ENCODE measurements at places on chromosomes 3 and 15.

GRCh38 chr3:64501298-64501906 is 186.4 kb downstream of the ADAMTS9 start:
- DNase-seq: no peak

GRCh38 chr3:52245322-52246263 is at the start of gene PPM1M:
Gene PPM1M, plus strand, starts transcription at chr3:52245759. Its CDS starts 66 bp downstream, at chr3:52245825.
- DNase-seq: no peak

- DNase-seq: no peak
These were observed 275.9 kb upstream of the TBL1XR1 start for GRCh38 chr3:177473184-177473583.

GRCh38 chr3:16467393-16467792 is 46.1 kb downstream of the RFTN1 start:
- no peak for DNase-seq

DNA sequence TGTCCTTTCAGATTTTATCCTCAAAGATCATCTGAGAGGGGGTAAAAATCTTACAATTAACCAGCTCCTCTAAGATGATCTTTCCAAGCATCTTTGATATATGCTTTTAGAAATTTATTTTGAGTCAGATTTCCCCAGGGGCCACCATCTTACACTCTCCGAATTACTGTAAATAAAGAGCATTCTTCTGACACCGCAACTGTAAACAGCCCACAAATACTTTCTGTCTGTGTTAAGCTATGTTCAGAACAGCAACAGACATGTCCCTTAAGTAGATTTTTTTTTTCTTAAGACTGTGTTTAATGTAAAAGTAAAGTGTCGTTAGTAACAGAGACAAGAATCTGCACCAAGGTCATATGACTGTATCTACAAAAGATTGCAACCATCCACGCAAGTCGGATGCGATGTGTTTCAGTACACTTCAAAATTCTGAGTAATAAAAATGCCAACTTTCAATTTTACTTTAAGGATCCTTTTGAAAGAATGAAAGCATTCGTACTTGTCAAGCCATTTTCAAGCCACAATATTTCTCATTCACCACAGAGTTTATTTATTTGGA is 159.0 kb upstream of the KCNH8 start:
- DNase-seq: no peak

GRCh38 chr3:60076331-60076730 is 1026.5 kb upstream of the CFAP20DC start:
- DNase-seq: no peak

- no peak for DNase-seq
These were observed 304.7 kb upstream of the ROBO2 start for GRCh38 chr3:76735152-76735551.

DNA sequence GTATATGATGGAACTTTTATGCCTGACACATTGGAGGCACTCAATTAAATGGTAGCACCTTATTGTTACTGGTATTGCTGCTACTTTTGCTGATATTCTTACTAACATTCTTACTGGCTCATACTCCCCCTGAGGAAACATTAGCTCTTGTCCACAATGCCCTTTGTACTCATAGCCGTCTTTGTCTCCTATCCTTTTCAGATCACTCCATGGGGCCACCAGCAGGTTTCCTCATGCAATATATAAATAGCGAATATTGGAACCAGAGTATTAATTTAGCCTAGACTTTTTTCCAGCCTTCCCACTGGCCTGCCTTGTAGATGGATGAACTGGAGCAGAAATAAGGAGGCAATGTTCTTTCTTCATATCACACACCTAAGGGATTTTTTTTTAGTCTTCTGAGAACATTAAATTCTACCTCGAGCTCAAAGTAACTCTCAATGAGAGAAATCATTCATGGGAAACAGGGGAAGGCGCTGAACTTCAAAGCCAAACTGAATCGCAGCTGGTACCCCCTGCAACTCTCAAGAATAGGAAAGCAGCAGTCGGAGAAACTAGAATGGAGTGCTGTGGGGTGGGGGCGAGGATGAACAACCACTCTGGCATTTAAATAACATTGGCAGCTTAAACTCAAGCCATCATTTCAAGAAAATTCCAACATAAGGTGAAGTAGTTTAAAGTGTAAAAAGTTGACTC is 300.3 kb downstream of the TAFA4 start:
- no peak for DNase-seq

GRCh38 chr15:75713338-75713895 is 769 bp upstream of the CSPG4 start:
- no peak for DNase-seq

DNA sequence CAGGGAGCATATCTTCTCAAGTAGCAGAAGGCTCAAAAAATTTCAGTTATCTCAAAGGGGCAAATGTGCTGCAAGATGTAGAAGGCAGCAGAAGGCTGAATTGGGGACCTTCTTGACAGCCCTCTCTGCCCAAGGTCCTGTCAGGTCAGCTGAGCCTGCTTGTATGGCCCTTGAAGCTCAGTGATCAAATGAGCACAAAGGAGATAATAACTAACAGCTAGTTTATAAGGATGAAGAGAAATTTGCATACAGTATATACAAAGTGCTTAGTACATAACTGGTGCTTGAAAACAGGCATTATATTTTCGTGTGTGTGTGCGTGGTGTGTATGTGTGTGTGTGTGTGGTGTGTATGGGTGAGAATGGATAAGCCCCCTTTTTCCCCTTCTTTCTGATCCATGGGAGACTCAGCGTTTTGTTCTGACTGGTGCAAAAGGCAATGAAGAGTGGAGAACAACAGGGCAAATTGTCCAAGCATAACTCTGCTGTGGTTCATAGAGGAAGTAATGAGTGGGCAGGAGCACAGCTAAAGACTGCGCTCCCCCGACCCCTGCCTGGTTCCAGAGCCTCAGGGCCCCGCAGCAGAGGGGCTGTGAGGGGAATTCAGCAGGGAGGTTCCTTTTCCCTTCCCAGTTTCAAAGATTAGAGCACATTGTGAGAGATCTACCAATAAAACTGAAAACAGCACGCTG is 356.8 kb upstream of the NR2F2 start:
- DNase-seq: no peak

DNA sequence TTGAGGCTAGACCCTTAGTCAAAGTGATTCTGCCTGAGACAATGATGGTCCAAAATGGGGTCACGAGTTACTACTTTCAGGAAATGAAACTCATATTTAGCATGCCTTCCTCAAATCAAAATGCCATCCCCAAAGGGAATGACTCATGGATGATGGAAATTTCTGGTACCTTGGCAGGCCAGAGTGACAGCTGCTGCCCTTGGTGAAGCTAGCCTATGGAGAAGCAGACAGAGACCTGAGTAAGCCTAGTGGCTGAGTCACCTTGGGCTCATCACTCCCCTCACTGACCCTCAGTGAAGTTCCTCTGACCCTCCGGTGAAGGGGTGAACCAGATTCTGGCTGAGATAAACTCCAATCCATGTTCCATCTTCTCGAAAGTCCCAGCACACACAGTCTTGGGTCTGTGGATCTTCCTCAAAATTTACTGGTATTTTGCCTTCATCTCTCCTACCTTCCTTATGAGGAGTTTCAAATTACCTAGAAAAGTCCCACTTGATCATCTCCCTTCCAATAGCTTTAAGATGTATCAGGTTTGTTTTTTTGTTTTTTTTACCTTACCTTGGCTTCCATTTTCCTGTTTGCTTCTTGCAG is 54.5 kb upstream of the ABHD17C start:
- DNase-seq: no peak

DNA sequence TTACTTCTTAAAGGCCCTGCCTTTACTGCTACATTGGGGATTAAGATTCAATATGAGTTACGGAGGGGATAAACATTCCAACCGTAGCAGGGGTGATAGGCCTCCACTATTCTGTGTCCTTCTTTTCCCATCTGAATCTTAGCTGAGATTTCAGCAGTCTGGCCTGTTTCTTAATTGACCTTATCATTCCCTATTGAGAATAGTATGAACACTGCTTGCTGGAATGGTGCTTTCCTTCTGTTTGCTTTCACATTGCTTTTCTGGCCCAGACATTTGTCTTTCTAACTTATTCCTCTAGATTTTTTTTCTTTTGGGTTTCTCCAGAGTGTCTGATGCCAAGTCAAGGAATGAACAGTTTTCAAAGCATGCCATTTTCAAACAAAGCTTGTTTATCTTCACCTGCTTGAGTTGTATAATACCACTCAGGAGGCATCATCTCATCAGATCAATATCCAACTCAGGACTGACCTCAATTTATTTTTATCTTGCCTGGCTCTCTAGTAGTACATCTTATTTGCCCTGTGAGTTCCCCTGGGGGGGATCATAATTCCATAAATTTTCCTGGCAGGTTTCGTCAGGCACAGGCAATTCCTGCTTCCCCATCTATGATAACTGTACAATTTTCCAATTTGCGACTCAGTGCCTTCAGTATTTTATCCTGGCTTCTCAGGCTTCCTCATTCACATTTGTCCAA is 161.1 kb upstream of the STT3B start:
- no peak for DNase-seq

DNA sequence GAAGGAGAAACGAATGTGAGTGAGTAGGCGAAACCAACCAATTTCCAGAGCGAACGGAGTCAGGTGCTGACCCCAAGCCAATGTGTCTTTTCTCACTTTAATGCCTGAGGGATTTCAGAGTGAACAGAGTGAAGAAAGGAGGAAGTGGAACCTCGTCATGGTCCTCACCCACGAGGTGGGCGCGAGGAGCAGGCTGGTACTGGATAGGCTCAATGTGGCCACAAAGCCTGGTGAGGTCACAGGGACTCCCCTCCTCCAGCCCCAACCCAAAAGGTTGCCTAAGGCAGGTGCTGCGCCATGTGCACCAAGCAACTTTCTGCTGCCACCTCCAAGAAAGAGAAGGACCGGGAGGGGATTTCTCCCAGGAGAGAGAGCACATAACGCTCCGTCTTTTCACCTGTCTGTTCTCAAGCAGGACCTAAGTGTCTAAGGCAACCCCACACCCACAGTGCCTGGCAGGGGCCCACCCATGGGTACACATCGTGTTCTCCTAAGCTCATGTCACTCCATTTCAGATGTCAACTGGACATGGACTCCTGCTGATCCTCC is 3.8 kb downstream of the NRROS start:
- DNase-seq: no peak

- DNase-seq: no peak
These were observed 394.2 kb downstream of the LSAMP start for GRCh38 chr3:116051040-116051439.

DNA sequence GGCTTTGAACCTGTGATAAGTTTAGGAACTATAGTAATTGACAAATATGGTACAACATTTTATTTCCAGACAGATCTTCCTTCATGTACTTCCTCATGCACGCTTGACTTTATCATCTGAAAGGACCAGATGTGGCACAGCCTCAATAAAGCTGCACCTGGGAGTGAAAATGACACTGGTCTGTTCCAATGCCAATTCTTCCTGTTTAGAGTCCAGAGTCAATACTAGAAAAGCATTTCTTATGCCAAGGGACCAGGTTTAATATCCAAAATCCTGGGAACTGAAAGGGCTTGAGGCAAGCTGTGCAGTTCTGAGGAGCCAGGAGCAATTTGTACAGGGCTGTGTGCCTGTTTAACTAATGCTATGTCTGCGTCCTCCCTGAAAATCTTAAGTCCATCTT is 15.3 kb downstream of the DPH6 start:
- DNase-seq: no peak

DNA sequence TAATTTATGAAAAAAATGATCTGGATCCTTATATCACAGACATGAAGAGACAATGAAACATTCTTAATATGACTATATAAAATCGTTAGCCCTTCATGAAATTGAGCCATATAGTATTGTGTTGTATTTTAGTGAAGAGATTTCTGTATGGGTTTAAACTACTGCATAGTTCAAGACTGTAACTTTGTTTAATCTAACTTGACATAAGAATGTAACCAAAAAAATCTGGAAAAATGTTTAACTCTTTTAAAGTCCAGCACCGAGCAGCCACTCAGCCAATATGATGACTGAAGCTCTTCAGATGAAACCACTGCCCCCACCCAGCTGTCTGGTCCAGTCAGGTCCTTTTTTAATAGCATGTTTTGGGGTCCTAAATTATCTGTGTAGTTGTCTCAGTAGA is 4.9 kb downstream of the NANOGP8 start:
- DNase-seq: no peak

- no peak for DNase-seq
These were observed 10.1 kb downstream of the ARL14 start for GRCh38 chr3:160686955-160687535.

DNA sequence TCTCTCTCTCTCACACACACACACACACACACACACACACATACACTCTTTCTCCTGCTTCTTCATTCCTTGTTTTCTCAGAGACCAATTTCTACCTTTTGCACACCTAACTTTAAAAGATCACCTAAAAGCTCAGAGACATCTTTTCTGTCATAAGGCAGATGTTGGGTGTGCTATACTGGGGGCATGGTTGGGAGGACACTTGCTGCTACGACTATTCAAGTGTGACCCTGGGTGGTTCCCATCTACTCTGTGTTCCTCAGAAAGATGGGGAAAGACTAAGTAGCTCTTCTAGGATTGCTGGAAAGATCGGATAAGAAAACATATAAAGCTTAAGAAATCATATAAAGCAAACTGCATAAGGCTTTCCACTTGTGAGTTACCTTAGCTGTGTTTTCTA is 33.2 kb downstream of the TPRG1 start:
- no peak for DNase-seq

- no peak for DNase-seq
These were observed 124.4 kb downstream of the DIPK2A start for GRCh38 chr3:144096016-144096415.

DNA sequence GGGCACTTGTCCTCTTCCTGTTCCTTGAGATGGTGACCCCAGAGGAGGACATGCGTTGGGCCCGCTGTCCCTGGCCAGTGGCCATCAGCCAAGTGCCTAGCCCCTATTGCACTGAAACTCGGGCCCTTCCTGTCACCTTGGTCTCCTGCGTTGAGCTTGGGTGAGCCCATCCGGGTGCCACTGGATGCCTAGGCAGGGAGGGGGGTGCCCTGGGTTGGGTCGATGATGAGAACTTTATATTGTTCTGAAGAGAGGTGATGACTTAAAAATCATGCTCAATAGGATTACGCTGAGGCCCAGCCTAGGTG is 221.8 kb downstream of the SNRPN start:
- DNase-seq: no peak

DNA sequence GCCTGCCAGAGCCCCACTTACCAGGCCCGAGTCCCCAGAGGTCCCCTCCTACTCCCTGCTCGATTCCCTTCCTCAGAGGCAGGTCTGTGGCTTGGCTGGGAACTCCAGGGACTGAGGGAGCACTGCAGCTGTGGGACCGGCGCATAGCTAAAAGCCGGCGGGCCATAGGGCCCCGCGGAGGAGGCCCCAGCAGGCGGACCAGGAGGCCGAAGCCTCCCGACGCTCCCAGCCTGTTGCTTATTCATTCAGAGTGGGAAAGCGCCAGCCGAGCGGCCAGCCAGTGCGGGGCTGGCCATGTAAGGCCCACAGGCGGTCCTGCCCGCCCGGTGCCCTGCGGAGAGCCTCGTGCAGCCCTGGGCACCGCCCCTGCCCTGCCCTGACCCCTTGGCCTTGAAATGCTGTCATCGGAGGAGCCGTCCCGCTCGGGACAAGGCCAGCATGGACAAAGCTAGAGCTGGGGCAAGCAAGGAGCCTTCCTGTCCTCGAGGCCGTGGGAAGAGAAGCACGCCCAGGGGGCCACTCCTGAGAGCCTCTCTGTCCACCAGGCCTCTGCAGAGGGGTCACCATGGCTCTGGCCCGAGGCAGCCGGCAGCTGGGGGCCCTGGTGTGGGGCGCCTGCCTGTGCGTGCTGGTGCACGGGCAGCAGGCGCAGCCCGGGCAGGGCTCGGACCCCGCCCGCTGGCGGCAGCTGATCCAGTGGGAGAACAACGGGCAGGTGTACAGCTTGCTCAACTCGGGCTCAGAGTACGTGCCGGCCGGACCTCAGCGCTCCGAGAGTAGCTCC is at the start of gene LOXL1:
LOXL1 (plus strand) TSS at position 244 of the 784 bp plus-strand sequence; CDS start at position 566, 322 bp downstream.
- no peak for DNase-seq

- DNase-seq: no peak
These were observed 46.1 kb downstream of the MCTP2 start for GRCh38 chr15:94277485-94277884.

GRCh38 chr3:180934638-180935037 is 22.2 kb downstream of the FXR1 start:
- DNase-seq: no peak

All from COR-L47 (cell line).